ENCODE measurements at places on chromosomes 5 and 9.

DNA sequence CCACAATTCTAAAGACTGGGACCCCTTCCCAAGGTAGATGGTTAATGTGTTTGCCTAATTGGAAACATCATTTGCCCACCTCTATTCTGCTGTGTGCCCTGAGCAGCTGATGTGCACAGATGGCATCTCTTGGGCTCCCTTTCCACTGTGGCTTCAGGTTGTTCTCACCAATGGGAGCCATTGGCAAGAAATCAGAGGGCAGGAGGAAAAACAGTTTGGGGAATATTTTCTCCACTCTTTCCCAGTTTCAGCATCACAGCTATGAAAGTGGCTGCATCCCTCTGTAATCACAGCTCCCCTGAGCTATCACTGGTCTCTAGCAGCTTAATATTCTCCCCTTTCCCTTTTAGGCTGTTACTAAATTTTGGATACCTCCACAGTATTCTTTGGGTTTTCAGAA is 911.6 kb upstream of the SEMA6A start:
- DNase-seq = no peak

GRCh38 chr5:83488271-83488670 is 16.7 kb downstream of the VCAN start:
- DNase-seq = no peak

DNA sequence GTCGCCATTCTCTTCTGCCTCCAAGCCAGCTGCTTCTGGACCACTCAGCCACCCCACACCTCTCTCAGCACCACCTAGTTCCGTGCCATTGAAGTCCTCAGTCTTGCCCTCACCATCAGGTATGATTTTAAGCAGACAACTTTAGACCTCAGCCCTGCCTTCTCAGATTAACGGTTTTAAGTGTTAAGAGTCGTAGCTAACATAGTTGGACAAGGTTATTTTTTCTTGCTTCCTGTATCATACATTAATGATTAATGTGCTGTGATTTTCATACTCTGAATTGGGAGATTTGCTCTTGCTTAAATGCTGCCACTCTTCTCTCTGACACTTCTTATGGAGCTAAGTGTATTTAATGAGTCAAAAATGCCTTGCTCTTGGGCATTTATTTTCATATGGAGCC is 20.8 kb downstream of the NUP214 start:
- no peak for DNase-seq

- DNase-seq = peak; percentile 15
Observed at GRCh38 chr9:94586814-94587213, 6.8 kb downstream of the FBP2 start.

All from astrocyte of the spinal cord (primary cell).